ENCODE measurements at places on chromosomes 5 and 9. TPM values are rescaled to one million over a fixed set of nuclear protein-coding genes. Genes with fewer than 3 reads are reported as not detected.

The SPINK1 gene
- total RNA-seq, result 2.9 TPM

The C1QTNF3 gene
- total RNA-seq, result 7.2 TPM

DNA sequence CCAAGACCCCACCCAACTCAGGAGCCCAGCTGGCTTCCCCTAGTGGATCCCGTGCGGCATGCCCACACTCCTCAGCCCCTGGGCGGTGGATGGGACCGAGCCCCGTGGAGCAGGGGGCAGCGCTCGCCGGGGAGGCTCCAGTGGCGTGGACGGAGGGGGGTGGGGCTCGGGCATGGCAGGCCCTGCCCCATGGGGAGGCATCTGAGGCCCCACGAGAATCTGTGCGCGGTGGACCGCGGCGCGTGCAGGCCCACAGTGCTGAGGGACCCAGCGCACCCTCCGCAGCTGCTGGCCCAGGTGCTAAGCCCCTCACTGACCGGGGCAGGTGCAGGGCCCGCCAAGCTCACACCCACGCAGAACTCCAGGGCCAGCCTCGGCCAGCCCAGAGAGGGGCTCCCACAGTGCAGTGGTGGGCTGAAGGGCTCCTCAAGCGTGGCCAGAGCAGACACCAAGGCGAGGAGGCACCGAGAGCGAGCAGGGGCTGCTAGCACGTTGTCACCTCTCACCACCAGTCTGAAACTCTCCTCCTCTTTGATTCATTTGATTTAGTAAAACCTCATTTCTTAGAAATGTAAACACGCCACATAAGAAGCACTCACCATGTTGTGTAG is 25.6 kb downstream of the RNF130 start:
- no peaks in the 10 kb centered on the region for H3K27me3 ChIP-seq
- peaks cover 10% of the 10 kb centered on the region for H3K36me3 ChIP-seq
- H3K27ac ChIP-seq, result no peak overlapping the region
- peaks cover 22% of the 10 kb centered on the region for H3K4me1 ChIP-seq
- no peak for DNase-seq
- H3K4me3 ChIP-seq, result no peak overlapping the region

DNA sequence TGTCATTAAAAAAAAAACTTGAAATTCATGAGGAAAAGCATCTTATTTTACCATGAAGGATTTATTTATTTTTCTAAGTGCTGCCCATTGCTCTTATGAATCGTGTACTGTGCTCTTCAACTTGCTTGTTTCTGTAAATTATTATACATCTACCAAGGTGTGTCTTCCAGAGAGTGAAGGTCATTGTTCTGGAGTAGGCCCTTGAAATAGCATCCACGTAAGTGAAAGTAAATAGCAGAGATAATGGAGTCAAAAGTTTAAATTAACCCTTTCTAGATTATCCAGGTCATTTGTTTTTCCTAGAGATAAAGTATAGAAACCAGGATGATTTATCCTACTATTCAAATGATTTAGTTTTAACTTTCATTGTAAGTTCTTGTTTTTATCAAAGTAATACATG is 473.1 kb downstream of the DIRAS2 start:
- DNase-seq, result peak; percentile 73
- H3K4me3 ChIP-seq, result no peak overlapping the region
- H3K27ac ChIP-seq, result no peak overlapping the region
- peaks cover 4% of the 10 kb centered on the region for H3K4me1 ChIP-seq
- no peaks in the 10 kb centered on the region for H3K36me3 ChIP-seq

GRCh38 chr5:172528440-172528839 is 74.1 kb upstream of the SH3PXD2B start:
- H3K27ac ChIP-seq, result no peak overlapping the region
- H3K4me1 ChIP-seq, result no peaks in the 10 kb centered on the region
- no peaks in the 10 kb centered on the region for H3K27me3 ChIP-seq
- DNase-seq, result no peak
- H3K4me3 ChIP-seq, result no peak overlapping the region
- no peaks in the 10 kb centered on the region for H3K36me3 ChIP-seq

The DMAC1 gene
- total RNA-seq, result 0.89 TPM

The HMCN2 gene
- 2.7 TPM for total RNA-seq

- DNase-seq, result no peak
- no peak overlapping the region for H3K4me3 ChIP-seq
- peaks cover 6% of the 10 kb centered on the region for H3K4me1 ChIP-seq
- H3K27me3 ChIP-seq, result no peaks in the 10 kb centered on the region
- no peak overlapping the region for H3K27ac ChIP-seq
Observed at GRCh38 chr9:114432323-114433067, 44.7 kb upstream of the AKNA start.

DNA sequence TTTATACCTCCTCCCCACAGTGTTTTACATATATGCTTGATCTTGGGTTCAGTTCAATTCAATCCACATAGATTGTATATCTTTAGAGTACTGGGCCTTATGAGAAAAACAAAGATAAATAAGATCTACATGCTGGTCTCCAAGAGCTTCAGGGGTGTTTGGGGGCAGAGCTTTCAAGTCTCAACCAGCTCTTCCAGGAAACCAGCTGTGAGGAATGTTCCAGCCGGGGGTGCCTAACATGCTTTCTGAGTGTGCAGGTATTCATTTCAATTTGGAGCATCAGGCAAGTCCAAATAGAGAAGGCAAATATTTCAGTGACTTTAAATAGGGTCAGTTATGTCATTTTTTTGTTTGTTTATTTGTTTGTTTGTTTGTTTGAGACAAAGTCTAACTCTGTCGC is 5.7 kb upstream of the RAPGEF1 start:
- H3K36me3 ChIP-seq, result no peaks in the 10 kb centered on the region
- H3K4me1 ChIP-seq, result peaks cover 17% of the 10 kb centered on the region

DNA sequence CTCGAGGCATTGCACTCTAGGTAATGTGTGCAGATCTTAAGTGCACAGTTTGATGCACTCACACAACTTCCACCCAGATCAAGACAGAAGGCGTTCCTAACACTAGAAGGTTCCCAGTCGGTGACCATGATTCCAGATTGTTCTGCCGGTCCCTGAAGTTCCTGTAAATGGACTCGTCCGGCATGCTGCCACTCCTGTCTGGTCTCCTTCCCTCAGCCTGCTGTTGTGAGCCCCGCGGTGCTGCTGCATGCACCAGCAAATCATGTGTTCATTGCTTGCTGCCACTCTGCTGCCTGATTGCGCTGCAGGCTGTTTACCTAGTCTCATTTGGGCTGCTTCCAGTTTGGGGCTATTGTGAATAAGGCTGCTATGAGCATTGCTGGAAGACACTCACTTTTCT is 11.5 kb downstream of the STKLD1 start:
- peaks cover 8% of the 10 kb centered on the region for H3K4me1 ChIP-seq
- no peaks in the 10 kb centered on the region for H3K36me3 ChIP-seq

DNA sequence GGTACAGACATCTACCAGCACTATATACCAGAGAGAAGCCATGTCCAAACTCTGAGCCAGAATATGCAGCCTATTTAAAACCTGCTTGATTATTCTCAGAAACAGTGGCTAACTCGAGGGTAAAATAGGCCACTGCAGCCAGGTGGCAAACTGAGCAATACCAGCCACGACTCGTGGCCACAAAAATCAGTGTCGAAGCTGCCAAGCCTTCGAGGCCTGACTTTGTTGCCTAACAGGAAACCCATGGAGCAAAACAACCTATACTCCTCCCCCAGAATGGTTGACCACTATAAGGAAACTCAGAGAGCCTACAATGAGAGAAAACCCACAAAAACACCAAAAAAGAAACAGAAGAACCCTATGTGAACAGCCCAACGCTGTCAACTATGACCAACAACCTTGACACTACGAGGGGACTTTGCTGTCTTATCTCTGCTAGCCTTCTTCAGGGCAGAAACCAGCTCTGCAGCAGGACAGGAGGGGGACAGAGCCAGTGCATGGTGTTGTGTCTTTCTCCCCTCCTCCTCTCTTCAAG is 133.8 kb downstream of the TMEM174 start:
- no peak for DNase-seq
- H3K36me3 ChIP-seq, result no peaks in the 10 kb centered on the region
- H3K4me3 ChIP-seq, result no peak overlapping the region
- H3K4me1 ChIP-seq, result peaks cover 6% of the 10 kb centered on the region
- no peak overlapping the region for H3K27ac ChIP-seq
- peaks cover 100% of the 10 kb centered on the region for H3K27me3 ChIP-seq

GRCh38 chr5:74149395-74149794 is 491.1 kb downstream of the ENC1 start:
- H3K36me3 ChIP-seq, result no peaks in the 10 kb centered on the region
- peak; percentile 85 for DNase-seq
- H3K27ac ChIP-seq, result peak overlapping the region; percentile 14
- no peaks in the 10 kb centered on the region for H3K27me3 ChIP-seq
- peaks cover 30% of the 10 kb centered on the region for H3K4me1 ChIP-seq

- no peak for DNase-seq
- H3K4me1 ChIP-seq, result peaks cover 22% of the 10 kb centered on the region
- H3K27me3 ChIP-seq, result no peaks in the 10 kb centered on the region
- no peak overlapping the region for H3K27ac ChIP-seq
- peaks cover 52% of the 10 kb centered on the region for H3K36me3 ChIP-seq
- no peak overlapping the region for H3K4me3 ChIP-seq
Observed at GRCh38 chr9:128164307-128164885, 4.3 kb downstream of the BBLN start.

DNA sequence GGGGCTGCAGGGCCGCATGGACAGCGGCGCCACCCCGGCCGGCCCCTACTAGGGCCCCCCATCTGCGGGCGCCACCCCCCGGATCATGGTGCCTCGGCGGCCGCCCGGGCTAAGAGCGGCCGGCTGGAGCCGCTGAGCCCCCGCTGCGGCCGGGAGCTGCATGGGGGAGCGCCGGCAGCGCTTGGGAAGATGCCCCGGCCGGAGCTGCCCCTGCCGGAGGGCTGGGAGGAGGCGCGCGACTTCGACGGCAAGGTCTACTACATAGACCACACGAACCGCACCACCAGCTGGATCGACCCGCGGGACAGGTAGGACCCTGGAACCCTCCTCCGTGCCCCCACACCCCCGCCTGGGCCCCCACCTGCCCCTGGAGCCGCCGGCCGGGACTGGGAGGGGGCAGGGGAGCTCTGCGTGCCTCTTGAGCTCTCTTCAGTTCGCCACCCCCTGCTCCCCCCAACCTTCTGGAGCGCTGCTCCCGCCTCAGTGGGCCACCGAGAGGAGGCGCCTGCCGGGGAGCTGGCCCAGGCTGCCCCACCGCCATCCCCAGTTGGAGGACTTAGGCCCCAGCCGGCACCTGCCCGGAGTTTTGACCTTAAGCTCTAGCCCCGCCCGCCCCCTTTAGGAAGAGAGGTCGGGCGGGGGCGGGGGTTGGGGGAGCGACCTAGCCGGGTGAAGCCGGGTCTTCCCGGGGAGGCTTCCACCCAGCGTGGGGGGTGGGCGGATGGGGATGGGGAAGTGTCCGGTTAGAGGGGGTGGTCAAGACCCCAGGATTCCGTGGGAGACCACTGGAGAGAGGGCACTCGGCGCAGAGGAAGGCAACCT is 730 bp downstream of the WWC1 start:
- DNase-seq, result peak; percentile 73
- peak overlapping the region; percentile 82 for H3K27ac ChIP-seq
- H3K27me3 ChIP-seq, result no peaks in the 10 kb centered on the region
- no peaks in the 10 kb centered on the region for H3K36me3 ChIP-seq

DNA sequence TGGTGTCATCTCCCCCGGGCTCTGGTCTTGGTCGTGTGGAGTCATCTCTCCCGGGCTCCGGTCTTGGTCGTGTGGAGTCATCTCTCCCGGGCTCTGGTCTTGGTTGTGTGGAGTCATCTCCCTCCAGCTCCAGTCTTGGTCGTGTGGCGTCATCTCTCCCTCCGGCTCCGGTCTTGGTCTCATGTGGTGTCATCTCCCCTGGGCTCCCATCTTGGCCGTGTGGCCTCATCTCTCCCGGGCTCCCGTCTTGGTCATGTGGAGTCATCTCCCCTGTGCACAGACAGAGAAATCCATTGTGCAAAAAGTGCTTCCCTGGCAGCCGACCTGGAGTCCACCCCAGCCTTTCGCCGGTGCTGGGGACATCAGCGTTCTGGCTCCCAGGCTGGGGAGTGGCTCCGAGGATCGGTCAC is 91.1 kb upstream of the CACNA1B start:
- H3K27ac ChIP-seq, result no peak overlapping the region
- H3K36me3 ChIP-seq, result peaks cover 87% of the 10 kb centered on the region
- H3K4me1 ChIP-seq, result peaks cover 17% of the 10 kb centered on the region
- no peaks in the 10 kb centered on the region for H3K27me3 ChIP-seq

The CDC20B gene
- total RNA-seq, result not detected

DNA sequence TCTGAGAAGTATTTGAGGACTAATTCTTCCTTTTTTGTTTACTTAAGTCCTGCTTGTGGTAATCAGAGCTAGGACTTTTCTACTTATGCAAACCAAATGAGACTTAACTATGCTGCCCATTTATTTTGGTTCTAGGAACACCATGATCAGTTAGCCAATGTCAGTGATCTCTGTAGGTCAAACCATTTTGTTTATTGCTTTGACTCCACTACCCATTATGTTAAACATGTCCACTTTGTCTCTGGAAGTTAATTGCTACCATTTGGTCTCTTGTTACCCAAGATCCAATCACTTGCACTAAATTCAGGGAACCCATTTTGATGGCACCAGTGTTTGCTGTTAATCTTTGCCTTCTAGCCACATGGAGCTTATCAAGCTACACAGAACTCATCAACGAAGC is 161.9 kb downstream of the CCDC171 start:
- H3K27me3 ChIP-seq, result no peaks in the 10 kb centered on the region
- no peaks in the 10 kb centered on the region for H3K36me3 ChIP-seq
- no peaks in the 10 kb centered on the region for H3K4me1 ChIP-seq
- no peak overlapping the region for H3K4me3 ChIP-seq
- no peak for DNase-seq

DNA sequence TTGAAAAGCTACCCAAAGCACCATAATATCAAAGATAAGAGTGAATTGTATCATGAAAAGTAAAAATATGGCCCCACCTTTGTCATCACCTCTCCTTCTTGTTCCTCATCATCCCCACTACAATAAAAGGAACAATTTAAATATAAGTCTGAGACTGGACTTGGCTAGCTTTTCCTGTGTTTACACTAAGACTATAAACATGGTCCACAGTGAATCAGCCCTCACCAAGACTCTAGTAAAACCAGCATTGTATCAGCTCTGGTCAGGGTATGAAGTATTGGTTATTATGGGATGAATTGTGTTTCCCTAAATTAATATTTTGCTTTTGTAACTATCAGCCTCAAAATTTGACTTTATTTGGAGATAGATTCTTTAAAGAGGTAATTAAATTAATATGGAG is 105.4 kb downstream of the SLC25A46 start:
- no peak overlapping the region for H3K4me3 ChIP-seq
- H3K27me3 ChIP-seq, result no peaks in the 10 kb centered on the region
- no peak overlapping the region for H3K27ac ChIP-seq
- no peak for DNase-seq
- no peaks in the 10 kb centered on the region for H3K36me3 ChIP-seq

DNA sequence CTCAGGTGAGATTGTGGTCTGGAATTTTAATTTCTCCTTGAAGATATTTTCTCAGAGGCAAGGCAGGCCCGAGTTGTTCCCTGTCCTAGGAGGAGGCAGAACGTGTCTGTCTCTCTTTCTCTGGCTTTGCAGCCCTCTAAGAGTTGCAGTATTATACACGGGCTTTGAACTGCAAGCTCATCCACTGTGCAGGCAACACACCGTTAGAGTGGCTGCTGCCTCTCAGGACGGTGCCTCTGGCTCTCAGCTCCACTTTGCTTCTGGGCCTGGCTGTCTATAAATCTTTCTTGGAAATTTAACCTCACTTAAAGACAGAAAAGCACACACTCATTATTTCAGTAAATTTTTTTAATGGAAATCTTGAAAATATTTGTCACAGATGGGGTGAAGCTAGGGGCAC is 170.1 kb upstream of the ADCY2 start:
- H3K4me3 ChIP-seq, result no peak overlapping the region
- H3K27me3 ChIP-seq, result no peaks in the 10 kb centered on the region
- no peak overlapping the region for H3K27ac ChIP-seq
- no peaks in the 10 kb centered on the region for H3K4me1 ChIP-seq
- H3K36me3 ChIP-seq, result no peaks in the 10 kb centered on the region
- DNase-seq, result no peak

GRCh38 chr9:4167728-4168127 is 132.1 kb downstream of the GLIS3 start:
- no peak for DNase-seq
- no peaks in the 10 kb centered on the region for H3K27me3 ChIP-seq
- no peaks in the 10 kb centered on the region for H3K36me3 ChIP-seq
- H3K4me1 ChIP-seq, result peaks cover 11% of the 10 kb centered on the region
- H3K27ac ChIP-seq, result no peak overlapping the region
